ENCODE measurements at places on chromosomes 12 and 14.

DNA sequence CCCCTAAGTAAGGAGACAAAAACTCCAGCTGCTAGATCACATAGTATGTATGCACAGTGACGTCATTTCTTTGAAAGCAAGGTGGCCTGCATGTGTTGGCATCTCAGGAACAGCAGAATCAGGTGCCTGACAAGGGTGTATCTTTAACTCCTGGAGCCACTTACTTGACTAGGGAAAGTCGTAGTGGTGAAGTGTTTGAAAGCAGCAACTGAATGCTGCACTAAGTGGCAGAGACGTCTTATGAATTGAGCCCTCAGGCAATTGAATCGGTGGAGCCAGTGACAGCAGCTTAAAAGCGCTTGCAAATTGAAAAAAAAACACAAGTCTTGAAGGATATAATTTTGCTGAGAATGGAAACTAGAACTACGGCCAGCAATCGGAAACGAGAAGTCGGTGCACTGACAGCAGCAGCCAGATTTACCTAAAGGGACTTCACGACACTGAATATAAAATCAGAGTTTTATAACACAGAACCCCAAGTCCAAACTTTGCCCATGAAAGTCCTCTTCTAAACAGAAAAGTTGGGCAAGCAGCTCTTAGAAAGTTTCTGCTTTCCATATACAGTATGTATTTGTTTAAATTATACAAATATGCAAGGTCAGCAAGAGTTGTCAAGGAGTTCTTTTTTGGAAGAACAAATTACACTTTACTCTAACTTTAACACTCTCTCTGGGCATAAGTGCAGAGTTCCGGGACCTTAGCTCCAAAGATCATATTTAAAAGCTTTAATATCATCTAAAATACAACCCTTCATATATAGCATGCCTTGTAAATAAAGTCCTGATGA is 1.1 kb downstream of the IGF1 start:
- no peak for DNase-seq

GRCh38 chr12:98109266-98109665 is 406.1 kb upstream of the TMPO start:
- no peak for DNase-seq

- no peak for DNase-seq
These were observed 19.0 kb upstream of the LTBP2 start for GRCh38 chr14:74630881-74631690.

GRCh38 chr12:8069582-8069981 is 3.4 kb upstream of the C3AR1 start:
- DNase-seq, result no peak

- peak; percentile 79 for DNase-seq
These were observed 5.1 kb downstream of the CISTR start for GRCh38 chr12:53746592-53747092.

GRCh38 chr12:92404921-92405320 is 259.3 kb upstream of the BTG1 start:
- DNase-seq, result no peak

GRCh38 chr12:40149673-40150260 is 43.9 kb upstream of the SLC2A13 start:
- no peak for DNase-seq

GRCh38 chr12:85948340-85948739 is 74.2 kb downstream of the NTS start:
- no peak for DNase-seq

- no peak for DNase-seq
These were observed 460.0 kb downstream of the FUT8 start for GRCh38 chr14:65872536-65872935.

DNA sequence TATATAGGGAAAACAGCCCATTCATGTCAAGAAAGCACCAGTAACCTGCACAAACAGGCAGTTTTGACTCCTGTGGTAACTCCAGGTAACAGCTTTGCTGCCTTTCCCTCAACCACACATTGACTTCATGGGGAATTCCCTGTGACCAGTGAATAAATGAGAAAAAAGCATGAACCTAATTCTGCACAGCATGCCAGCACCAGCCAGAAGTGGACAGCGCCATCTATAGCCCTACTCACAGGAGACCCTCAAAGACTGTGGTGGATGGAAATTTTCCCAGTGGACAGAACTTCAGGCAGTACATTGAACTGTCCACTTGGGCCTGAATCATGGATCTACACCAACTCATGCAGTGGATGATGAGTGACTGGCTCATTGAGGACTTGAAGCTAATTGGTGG is 152.1 kb downstream of the SLC8A3 start:
- no peak for DNase-seq

DNA sequence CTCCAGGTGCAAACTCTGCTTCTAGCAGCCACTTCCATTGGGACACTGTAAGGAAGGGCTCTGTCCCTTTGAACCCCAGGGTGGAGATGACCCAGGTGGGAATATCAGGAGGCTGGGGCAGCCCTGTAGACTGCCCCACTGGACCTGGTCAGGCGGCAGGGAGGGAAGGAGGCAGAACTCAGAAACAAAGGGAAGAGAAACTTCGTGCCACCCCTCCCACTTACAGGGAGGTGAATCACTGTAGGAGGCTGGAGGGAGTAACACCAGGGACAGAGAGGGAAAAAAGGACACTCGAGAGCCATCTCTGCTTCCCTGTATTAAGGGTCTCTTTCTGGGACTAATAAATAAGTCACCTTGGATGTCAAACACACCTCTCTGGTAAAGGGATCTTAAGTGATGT is 37.4 kb downstream of the ISCA2 start:
- no peak for DNase-seq

DNA sequence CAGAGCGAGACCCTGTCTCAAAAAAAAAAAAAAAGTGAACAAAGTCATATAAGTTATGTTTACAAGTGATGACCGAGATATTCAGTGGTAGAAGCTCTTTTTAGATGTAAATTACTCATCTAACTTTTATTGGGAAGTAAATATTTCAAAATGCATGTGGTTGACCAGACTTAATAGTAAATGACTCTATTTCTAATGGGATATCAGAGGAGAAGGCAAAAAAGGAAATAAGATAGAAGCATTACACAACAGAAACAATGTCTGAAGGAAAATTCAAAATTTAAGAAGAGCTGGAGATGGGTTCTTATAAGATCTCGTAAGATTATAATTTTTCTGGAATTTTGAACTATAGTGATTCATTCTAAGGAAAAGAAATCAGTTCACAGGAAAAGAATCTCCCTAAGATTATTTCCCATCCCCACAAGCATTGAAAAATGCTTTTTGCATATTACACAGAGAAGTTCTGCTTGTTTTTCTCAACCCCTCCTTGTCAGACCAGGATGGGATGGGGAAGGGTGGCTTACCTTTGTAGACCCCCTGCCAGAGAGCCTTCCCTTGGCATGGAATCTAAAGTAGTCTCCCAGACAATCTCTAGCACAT is 63.1 kb upstream of the STK38L start:
- DNase-seq, result no peak

DNA sequence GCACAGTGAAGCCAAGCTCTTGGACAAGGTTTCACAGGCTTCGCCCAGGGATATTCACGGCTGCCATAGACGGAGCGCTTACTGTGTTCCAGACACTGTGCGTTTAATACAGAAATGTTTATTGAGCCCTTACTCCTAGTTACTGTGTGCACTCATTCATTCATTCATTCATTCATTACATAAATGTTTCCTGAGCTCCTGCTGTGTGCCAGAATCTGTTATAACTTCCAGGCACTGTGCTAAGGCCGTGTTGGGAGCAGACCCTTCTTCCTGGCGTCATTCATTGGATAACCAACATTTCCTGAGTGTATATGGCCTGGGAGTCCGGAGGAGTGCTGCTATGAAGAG is 760 bp upstream of the MED13L start:
- no peak for DNase-seq

DNA sequence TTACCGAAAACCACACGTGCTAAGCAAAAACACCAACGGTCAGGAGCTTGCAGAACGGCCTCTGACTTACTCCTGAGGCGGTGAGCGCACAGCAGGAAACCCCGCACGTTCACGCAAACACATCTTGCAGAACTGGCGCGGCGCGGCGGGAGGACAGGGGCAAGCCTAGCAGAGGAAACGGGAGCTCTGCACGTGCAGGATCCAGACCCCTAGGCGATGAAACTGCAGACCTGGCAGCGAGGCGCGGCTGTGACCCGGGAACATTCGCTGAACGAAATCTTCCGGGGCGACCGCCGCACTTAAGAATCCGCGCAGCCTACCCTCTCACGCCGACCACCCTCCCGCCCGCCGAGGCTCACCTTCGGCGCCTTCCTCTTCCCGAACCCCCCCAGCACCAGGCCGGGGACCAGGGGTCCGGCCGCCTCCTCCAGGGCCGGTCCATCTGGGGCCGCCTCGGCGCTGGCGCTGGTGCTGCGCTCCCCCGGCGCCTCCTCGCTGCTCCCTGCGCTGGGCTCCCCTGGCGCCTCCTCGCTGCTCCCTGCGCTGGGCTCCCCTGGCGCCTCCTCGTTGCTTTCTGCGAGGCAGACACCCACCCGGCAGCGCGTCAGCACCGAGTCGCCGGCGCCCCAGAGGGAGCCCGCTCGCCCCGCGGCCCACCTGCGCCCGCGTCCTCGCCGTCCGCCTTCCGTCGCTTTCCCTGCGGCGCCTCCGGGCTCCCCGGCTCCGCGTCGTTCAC is 615 bp downstream of the DDX51 start:
- no peak for DNase-seq

DNA sequence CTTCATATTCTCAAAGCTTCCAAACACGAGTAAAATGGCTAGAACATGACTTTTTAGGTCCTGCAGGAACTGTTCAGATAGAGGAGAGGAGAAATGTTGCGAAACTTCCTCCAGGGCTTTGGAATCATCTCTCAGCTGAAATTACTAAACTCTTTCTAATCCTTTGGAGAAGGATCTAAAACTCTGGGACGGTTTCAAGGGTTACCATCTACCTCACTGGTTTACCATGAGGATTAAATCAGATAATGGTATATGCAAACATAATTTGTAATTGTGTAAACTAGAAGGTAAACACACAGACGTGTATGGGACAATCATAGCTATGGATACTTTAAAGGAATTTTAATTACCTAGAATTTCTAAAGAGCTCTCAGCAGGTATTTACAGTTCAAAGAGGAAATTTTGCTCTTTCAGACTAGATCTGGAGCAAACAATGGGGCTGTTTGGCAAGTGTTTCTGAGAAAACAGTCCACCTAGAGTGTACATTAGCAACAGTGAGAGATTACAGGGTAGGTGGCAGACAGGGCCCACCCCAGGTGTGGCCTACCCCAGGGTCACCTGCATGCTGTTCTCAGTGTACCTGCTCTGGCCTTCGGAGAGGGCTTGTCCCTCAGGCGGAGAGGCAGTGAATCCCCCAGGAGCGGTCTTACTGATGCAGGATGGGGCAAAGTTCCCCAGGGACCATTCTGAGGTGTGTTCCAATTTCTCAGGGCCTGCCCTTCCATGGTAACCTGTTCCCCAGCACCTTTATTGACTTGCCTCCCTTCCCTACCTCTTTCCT is 124.7 kb upstream of the MAX start:
- DNase-seq, result no peak

DNA sequence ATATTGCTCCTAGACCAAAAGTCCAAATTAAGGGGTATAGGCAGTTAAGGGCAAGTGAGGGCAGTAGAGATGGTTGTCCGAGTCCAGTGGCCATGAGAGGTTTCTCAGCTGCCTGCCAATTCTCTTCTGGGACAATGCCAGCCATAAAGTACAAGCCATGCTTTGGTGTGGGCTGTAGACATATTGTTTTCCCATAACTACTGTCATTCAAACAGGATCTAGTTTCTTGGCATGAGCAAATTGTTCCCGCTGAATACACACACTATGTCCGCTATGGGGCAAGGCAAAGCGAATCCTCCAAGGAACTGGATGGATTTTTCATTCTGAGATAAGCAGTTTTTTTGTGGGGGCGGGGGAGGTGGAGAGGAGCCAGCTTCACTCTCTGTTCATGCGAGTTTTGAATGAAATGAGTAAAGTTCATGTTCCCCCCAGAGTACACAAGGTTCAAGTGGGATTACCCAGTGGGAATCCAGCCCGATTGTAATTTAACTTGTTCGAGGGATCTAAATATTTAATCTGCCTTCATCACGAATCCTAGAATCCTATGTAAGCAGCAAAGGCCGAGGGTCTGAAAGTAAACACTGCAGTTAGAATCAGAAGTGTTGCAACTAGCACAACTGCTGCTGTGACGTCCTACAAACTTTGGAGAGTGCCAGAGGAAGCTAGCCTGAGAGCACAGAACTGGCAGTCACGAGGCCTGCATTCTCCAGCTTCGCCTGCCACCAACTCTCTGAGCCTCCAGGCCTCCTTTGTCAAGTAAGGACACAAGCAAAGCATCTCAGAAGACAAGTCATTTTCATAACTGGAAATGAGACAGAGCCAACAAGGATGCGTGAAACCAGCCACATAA is 137.0 kb downstream of the CRADD start:
- DNase-seq, result no peak

DNA sequence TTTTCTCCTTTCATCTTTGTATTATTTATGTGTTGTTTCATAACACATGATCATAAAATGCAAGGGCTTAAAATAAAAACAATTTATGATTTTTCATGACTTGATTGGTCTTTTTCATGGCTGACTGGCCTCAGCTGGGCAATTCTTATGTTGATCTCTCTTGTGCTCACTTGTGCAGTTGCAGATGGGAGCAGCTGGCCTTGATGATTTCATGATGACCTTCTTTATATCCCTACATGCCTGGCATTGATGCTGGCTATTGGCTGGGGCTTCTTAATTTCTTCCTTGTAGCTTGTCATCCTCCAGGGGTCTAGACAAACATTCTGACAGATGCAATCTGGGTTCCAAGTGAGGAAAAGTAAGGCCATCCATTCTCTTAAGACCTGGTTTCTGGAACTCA is 1832.8 kb upstream of the FLRT2 start:
- no peak for DNase-seq

DNA sequence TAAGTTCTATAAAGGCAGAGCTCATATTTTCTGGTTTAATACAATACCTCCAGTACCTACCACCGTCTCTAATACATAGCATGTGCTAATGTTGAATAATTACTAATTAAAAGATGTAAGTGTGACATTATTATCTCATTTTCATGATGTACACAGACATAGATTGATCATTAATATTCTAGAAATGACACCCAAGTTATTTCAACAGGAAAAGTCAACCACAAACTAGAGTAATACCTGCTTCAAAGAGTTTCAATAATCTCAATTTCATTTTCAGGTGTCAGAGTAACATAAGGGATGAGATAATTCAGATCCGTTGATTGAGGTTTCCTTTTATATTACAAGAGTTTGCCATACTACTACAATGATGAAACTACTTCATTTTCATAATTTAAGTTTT is 388.9 kb downstream of the SOX5 start:
- DNase-seq, result no peak
